ENCODE measurements at places on chromosomes 11 and 22.
A peak's percentile ranks its signal among the peaks of the same experiment; 100 is the strongest.

DNA sequence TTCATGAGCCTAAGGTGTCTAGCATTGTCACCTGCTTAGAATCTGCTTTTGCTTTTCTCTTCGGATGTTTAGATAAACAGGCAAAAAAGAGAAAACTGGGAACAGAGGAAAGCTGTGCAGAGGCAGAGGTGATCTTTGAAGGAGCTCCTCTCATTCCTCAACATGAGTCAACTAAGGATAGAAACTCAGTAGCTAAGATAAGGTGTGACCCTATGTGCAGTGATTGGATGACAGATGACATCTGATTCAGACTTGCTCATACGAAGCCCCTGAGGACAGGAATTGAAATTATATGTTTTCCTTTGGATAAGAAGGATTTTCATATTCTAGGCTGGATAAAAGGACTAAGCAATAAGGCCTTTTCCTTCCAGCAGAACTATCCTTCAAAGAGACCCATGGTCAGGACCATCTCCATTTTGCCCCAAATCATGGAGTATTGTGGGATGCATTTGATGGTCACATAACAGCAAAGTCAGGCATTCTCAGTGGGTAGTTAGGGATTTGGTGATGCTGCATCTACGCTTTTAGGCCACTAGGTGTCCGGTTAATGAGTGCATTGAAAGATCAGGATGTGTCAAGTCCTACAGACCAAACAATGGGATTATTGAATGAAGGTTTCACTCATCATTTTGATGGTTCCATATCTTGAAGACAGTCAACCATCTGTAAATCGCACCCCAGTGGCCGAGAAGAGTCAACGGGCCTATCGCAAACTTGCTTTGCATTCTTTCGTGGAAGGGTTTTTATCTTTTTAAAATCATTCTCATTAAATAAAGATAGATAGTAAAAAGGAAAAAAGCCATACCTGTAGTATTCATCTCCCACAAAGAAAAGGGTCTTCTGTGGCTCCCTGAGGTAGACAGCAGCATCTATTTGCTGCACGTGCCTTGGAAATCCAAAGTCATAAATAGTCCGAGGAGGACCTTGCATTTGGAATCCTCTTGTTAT, 32.2 kb downstream of the MMP20 start:
- peak; percentile 72 for DNase-seq

GRCh38 chr22:31130873-31131272, 8.1 kb downstream of the INPP5J start:
- DNase-seq = no peak

DNA sequence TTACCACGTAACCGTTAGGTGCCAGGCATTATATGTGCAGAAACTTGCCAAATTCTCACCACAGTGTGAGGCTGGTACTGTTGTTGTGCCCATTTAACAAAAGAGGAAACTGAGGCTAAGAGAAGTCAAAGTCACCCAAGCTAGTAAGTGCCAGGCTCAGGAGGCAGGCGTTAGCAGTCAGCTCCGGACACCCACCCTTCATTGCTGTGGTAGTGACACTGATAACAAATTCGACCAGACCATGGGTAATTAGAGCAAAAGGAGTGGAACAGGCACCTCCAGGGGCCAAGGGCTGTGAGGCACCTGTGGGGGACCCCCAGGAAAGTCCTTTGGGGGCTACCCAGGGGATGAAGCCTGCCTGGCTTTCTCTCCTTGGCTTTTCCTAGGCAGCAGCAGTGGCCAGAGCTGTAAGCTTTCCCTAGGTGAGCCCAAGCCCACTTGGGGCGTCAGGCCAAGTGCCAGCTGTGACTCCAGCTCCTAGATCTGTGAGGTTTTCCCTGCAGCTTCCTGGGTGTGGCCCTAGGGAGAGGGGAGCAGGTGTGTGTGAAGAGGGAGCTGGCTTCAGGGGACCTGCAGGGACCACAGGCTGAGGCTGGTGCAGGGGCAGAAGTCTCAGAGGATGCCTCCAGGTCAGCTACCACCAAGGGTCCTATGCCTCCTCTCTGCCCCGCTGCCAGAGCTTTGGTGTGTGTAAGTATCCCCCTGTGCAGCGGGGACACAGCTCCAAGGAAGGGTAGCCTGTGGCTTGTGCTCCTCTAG, 19.7 kb upstream of the ALX4 start:
- no peak for DNase-seq

DNA sequence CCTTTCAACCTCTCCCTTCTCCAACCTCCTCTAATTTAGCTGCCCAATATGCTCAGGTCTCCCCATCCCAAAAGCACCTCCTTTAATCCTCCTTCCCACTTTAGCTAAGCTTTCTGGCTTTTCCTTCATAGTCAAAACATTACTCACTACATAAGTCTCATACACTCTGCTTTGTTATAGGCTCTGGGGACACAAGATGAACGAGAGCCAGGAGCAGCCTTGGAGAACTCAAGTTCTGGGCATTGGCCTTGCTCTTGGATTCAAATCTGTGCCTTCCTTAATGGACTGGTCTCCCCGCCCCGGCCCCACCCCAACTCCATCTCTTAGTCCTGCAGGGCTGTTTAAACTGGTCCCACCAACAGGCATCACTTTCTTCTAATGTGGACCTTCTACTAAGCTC, 11.4 kb upstream of the HPX start:
- no peak for DNase-seq

- no peak for DNase-seq
Observed at GRCh38 chr22:26623984-26624383, 2.2 kb downstream of the CRYBA4 start.

GRCh38 chr22:44405661-44406060, 92.4 kb downstream of the RTL6 start:
- no peak for DNase-seq

DNA sequence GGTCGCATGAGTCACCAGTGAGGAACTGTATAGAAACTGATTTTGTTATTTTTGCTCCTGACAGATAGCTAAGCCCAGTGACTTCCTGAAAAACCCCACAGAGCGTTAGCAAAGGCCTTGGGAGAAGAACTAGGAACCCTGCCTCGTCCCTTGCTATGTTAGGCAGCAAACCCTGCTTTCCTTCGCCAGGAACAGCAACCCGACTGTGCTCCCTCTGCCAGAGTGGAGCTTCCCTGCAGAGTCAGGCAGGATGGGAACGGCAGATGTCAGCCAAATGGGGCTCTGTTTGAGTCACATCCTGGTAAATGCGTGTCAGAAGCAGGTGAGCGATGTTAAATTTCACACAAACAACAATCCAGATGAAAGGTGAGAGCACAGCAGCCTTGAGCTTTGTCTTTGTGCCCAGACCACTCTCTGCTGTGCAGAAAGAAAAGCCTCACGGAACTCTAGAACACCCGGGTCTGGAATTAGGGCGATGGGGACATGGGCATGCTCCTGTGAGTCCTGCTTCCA, 186.6 kb downstream of the ADAMTS15 start:
- DNase-seq = no peak

GRCh38 chr22:30422481-30423300, 2.9 kb upstream of the MTFP1 start:
- peak; percentile 76 for DNase-seq

GRCh38 chr11:64222651-64223000, 3.4 kb downstream of the TRPT1 start:
- DNase-seq = no peak

DNA sequence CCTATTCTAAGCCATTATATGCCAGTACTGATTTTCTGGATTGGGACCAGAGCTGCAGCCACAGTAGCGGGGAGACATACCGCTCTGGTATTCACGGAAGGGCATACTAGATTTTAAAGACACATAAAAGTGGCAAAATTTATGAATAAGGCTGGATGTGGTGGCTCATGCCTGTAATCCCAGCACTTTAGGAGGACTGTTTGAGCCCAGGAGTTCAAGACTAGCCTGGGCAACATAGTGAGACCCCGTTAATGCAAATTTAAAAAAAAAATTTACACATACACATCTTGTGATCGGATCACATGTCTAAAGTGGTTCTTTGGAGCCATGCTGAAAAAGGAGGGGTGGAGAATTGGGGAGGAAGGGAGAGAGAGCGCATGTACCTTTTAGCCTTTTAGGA, 9.0 kb downstream of the RPL27A start:
- no peak for DNase-seq

GRCh38 chr11:12671370-12671769, 2.9 kb upstream of the TEAD1 start:
- DNase-seq = no peak

DNA sequence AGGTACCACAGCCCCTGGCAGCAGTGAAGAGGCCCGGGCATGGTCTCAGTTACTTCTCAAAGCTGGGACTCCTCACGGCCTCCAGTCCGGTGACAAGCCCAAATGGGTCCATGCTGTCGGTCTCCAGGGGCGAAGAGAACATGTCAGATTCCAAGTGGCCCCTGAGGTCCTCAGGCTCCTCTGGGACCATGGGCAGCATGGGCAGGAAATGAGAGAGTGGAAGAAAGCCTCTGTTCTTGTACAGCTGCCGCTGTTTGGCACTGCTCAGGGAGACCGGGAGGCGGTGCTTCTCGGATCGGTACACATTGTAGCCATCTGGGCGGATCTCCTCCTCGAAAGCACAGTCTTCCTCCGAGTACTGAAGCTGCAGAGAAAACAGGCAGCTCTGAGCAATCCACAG, 4.6 kb downstream of the FGF19 start:
- DNase-seq = no peak

DNA sequence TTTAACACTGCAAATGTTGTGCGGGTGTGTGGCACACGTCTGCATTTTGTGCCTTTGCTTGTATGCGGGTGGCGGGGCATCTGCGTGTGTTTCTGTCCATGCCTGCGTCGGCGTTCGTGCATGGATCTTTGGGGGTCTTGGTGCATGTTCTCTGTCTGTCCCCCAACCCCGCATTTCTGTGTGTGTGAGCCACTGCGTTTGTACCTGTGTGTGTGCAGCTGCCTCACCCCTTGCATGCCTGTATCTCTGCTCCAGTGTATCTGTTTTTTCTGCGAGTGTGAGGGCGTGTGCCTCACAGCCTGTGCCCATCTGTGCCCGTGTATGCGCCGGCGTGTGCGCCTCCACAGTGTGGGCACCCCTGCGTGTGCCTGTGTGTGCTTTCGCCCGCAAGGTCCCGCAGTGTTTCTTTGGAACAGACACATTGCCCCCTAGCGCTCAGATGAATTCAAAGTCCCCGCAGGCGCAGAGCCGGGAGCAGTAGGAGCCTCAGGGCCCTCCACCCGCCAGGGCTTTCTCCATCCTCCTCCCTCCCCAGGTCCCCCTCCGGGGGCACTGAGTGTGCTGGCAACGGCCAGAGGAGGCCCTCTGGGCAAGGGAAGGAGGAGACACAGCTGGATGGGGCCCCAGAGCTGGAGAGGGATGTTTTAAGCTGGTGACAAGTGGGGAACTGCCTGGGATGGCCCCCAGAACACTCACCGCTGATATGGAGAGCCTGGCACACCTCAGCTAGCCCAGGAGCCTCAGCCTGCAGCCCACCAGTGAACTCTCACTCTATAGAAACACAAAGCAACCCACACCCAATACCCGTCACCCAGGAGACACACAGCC, 3.1 kb upstream of the MN1 start:
- peak; percentile 91 for DNase-seq

DNA sequence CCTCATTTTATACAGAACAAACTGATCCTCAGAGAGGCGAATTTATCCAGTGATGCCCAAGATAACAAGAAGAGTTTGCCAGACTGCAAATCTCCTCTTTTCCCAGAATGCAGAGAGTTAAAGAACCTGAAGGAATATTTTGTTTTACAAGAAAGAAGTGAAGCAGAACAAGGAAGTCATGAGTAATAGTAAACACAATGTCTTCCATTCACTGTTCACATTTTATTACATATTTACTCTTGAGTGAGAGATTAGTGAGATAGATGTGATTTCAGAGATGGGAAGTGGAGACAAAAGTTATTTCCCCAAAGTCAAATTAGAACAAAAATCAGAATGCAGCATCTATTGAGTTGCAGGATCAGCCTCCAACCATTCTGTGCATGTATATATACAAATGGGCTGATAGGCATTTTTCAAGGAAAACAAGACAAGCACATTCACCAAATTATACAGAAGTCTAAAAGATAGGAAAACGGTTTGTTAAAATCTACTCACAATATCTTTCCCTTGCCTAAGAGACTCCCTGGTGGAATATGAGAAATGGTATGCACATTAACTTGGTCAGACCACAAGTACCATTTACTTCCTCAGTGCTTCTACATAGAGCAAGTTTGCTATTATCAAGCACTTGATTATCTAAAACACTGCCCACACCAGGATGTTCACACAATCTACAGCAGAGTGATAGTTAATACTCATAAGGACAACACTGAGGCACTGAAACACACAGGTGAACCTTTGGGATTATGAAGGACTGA, 12.0 kb downstream of the GUCY1A2 start:
- no peak for DNase-seq

- DNase-seq = peak; percentile 62
Observed at GRCh38 chr11:2223153-2223794, 47.1 kb downstream of the ASCL2 start.

DNA sequence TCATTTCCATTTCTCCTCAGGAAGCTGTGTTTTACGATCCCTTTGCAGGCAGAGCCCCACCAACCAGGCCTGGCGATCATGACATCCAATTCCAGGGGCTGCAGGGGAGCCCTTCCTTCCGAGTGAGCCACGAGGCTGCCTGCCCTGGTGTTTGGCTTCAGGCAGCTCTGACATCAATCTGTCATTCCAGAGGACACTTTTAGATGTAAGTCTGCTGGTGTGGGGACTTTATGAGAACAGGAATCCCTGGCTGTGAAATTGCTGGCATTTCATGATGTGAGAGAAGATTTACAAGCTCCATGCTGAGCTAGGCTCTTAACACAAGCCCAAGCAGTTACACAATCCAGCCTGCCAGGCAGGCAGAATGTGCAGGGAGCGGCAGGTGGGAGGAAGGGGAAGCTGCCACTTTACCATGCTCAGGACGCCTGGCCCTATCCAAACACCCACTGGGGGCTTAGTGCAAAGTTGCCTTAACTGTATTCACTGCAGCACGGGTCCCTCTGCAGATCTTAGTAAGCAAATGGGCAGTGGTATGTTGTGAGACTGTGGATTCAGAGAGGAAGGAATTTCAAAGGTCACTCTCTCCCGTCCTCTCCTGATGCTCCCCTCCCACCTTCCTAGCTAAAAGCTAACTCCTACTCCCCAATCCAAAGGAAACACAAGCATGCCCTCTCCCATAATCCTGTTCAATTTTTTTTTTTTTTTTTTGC, 43.4 kb upstream of the MICAL2 start:
- DNase-seq = peak; percentile 40

- DNase-seq = no peak
Observed at GRCh38 chr11:130400781-130401483, 27.5 kb downstream of the ADAMTS8 start.

DNA sequence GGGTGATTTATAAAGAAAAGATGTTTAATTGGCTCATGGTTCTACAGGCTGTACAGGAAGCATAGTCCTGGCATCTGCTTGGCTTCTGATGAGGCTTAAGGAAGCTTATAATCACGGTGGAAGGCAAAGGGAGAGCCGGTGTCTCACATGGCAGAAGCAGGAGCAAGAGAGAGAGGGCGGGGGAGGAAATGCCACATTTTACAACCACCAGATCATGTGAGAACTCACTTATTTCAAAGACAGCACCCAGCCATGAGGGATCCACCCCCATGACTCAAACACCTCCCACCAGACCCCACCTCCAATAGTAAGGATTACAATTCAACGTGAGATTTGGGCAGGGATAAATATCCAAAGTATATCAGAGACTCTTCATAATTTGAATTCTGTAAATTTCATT, 200.7 kb downstream of the MSANTD4 start:
- peak; percentile 53 for DNase-seq

GRCh38 chr11:88544656-88545280, 207.2 kb upstream of the CTSC start:
- DNase-seq = no peak

- peak; percentile 50 for DNase-seq
Observed at GRCh38 chr11:42974510-42975179, 337.2 kb upstream of the API5 start.

All from GM23338 (cell line).